K562 (cell line): ENCODE measurements at places on chromosomes 13 and 19. TPM values are rescaled to one million over a fixed set of nuclear protein-coding genes. Genes with fewer than 3 reads are reported as not detected.
A peak's percentile ranks its signal among the peaks of the same experiment; 100 is the strongest.

GRCh38 chr19:30276011-30276882 lies 95.9 kb upstream of the ZNF536 start:
- H3K36me3 ChIP-seq, result no peaks in the 10 kb centered on the region
- no peak overlapping the region for H3K4me3 ChIP-seq
- H3K27me3 ChIP-seq, result peaks cover 33% of the 10 kb centered on the region
- no peak overlapping the region for H3K27ac ChIP-seq
- no peak for DNase-seq

DNA sequence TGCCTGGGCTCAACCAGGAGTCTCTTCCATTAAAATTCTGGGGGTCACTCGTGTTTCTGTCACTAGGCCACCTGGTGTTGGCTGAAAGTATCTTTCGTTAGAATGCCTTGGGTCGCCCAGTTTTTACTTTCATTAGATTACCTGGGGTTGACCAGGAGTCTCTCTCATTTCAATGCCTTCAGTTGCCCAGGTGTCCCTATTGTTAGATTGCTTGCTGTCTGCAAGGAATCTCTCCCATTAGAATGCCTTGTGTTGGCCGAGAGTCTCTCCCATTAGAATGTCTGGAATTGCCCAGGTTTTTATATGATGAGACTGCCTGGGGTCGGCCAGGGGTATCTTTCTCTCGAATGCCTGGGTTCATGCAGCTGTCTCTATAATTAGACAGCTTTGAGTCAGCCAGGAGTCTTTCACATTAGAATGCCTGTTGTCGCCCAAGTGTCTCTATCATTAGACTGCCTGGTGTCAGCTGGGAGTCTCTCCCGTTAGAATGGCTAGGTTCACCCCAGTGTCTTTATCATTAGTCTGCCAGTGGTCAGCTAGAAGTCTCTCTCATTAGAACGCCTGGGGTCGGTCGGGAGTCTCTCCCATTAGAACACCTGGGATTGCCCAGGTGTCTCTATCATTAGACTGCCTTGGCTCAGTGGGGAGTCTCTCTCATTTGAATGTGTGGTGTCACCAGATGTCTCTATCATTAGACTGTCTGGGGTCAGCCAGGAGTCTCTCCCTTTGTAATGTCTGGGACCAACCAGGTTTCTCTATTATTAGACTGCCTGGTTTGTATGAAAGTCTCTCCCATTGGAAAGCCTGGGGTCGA lies 1446.8 kb downstream of the UQCRFS1 start:
- H3K4me3 ChIP-seq, result no peak overlapping the region
- H3K4me1 ChIP-seq, result no peaks in the 10 kb centered on the region
- DNase-seq, result no peak
- no peaks in the 10 kb centered on the region for H3K36me3 ChIP-seq
- no peak overlapping the region for H3K27ac ChIP-seq
- no peaks in the 10 kb centered on the region for H3K27me3 ChIP-seq

- DNase-seq, result peak; percentile 3
- no peaks in the 10 kb centered on the region for H3K36me3 ChIP-seq
- peaks cover 2% of the 10 kb centered on the region; the same call in 1 of the 3 replicates for H3K27me3 ChIP-seq
- H3K4me1 ChIP-seq, result peaks cover 3% of the 10 kb centered on the region; the same call in 1 of the 2 replicates
Measured at GRCh38 chr19:30719189-30719998, 347.2 kb downstream of the ZNF536 start.

DNA sequence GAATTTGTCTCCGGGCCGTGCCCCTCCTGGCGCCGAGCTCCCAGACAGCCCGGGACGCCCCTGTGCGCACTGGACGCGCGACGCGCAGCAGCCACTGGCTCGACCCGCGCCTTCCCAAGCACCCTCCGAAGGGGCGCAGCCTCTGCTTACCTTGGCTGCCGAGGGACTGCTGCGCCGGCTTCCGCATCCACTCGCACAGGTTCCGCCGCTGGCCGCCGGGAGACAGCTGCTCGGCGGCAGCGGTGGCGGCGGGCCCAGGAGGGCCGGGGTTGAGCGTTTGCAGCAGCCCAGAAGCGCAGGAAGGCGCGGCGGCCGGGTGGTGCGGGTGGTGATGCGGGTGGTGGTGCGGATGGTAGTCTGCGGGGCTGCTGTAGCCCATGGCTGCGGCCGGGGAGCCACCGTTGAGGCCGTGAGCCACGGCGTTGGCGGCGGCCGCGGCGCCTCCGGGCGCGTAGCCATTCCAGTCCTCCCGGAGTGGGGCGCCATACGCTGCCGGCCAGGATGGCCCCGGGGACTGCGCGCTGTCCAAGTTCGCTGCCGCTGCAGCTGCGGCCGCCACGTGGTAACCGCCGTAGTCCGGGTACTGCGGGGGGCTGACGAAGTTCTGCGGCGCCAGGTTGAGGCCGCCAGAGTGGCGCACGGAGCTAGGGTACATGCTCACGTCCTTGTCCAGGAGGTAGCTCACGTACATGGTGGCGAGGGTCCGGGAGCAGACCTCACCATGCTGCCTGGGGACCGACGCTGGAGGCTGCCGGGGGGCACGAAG lies 616 bp downstream of the CDX2 start:
- no peaks in the 10 kb centered on the region; the same call in 1 of the 2 replicates for H3K4me1 ChIP-seq
- no peak overlapping the region for H3K4me3 ChIP-seq
- H3K27ac ChIP-seq, result no peak overlapping the region
- no peaks in the 10 kb centered on the region for H3K36me3 ChIP-seq

The GPC6 gene
- 0.07 and 0.20 TPM in 2 replicates for total RNA-seq

DNA sequence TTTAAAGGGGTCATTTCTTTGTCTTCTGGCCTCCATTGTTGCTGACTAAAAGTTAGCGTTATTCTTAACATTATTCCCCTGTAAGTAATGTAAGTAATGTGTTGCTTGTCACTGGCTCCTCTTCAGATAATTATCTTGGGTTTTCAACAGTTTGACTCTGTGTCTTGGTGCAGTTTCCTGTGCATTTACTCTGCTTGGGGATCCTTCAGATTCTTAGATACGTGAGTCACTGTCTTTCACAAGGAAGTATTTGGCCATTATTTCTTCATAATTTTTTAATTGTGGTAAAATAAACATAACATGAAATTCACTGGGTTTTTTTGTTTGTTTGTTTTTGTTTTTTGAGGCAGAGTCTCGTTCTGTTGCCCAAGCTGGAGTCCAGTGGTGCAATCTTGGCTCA lies 13.5 kb upstream of the OR7D2 start:
- no peaks in the 10 kb centered on the region for H3K4me1 ChIP-seq
- H3K4me3 ChIP-seq, result no peak overlapping the region
- no peaks in the 10 kb centered on the region for H3K27me3 ChIP-seq
- no peak overlapping the region for H3K27ac ChIP-seq
- H3K36me3 ChIP-seq, result peaks cover 32% of the 10 kb centered on the region
- no peak for DNase-seq

- DNase-seq, result no peak
- peaks cover 31% of the 10 kb centered on the region for H3K36me3 ChIP-seq
- no peaks in the 10 kb centered on the region for H3K27me3 ChIP-seq
- peaks cover 10% of the 10 kb centered on the region for H3K4me1 ChIP-seq
- no peak overlapping the region for H3K4me3 ChIP-seq
- peak overlapping the region; percentile 31; the same call in 1 of the 3 replicates for H3K27ac ChIP-seq
Measured at GRCh38 chr19:34181111-34181864, 9.0 kb downstream of the LSM14A start.

The TMEM38A gene
- 1.4 and 2.1 TPM in 2 replicates for total RNA-seq

DNA sequence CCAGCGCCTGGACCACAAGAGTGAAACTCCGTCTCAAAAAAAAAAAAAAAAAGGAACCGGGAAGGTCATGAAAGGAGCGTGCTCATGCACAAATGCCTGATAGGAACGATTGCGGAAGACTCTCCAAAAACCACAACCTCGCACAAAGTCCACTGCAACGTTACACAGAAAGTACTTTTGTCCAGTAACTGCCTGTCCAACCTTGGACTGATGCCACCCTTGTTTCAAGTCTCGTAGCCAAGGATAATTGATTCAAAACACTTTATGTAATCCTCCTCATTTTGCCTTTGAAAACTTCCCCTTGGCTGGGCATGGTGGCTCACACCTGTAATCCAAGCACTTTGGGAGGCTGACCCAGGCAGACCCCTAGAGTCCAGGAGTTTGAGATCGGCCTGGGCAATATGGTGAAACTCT lies 13.7 kb downstream of the LGALS7 start:
- no peak overlapping the region for H3K27ac ChIP-seq
- no peak for DNase-seq
- peaks cover 4% of the 10 kb centered on the region; the same call in 1 of the 3 replicates for H3K4me1 ChIP-seq
- no peaks in the 10 kb centered on the region for H3K36me3 ChIP-seq

DNA sequence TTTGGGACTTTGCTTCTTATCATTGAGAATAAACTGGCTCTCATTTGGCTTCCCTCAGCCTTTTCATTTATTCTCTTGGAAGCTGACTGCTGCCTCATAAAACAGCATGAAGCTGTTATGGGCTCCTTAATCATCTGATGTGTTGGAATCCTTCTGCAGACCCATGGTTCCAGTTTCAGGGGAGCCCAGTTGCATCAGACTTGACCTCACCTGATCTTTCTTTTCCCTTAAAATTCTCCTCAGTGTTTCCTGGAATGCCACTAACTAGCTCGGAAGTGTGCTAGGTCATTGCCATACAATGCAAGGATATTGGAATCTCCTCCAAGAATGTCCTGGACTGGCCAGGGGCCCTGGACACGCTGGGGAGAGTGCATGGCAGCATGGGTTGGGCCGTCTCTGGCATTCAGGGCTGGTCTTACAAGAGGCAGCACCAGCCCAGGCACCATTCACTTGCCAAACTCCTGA lies 158.7 kb downstream of the FLT1 start:
- no peaks in the 10 kb centered on the region for H3K27me3 ChIP-seq
- no peak overlapping the region for H3K4me3 ChIP-seq
- DNase-seq, result no peak
- no peaks in the 10 kb centered on the region for H3K36me3 ChIP-seq

DNA sequence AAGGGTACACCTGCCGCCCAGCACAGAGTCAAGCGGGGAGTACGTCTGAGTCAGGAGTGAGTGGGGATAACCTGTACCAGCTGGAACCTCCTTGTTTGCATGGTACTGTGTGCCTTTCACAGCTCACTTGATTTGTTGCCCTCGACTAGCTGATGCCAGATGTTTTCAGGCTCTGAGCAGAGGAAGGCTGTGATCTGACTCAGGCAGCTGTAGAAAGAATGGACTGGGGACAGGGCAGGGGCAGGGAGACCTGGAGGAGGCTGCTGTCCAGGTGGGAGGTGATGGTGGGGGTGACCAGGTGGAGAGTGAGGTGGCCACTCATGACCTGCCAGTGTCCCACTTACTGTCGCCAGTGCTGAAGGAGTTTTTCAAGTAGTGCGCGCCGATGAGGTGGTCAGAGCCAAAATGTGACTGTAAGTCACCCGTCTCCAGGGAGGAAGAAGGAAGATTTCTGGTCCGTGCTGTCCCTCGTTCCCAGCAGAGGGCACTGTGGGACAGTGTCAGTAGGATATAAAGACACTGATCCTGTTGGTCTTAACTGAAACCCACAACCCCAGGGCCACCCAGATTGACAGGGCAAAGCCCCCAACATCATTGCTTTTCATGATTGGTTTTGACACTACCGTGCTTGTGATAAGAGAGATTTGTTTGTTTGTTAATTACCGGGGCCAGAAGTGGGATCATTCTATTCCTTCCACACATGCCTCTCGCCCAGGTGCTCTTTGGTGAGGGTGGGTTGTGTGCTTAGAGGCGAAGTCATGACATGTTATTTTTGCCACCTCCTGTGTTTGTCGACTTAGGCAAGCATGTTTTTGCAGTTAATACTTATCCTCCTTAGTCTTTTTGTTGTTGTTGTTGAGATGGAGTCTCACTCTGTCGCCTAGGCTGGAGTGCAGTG lies 128.4 kb downstream of the DPF1 start:
- H3K36me3 ChIP-seq, result 0 out of 3 replicates have a peak, but pooled peaks cover 3% of the 10 kb centered on the region
- no peaks in the 10 kb centered on the region for H3K27me3 ChIP-seq
- no peak overlapping the region for H3K27ac ChIP-seq

The HIPK4 gene
- 0.07 and 0.09 TPM in 2 replicates for total RNA-seq

DNA sequence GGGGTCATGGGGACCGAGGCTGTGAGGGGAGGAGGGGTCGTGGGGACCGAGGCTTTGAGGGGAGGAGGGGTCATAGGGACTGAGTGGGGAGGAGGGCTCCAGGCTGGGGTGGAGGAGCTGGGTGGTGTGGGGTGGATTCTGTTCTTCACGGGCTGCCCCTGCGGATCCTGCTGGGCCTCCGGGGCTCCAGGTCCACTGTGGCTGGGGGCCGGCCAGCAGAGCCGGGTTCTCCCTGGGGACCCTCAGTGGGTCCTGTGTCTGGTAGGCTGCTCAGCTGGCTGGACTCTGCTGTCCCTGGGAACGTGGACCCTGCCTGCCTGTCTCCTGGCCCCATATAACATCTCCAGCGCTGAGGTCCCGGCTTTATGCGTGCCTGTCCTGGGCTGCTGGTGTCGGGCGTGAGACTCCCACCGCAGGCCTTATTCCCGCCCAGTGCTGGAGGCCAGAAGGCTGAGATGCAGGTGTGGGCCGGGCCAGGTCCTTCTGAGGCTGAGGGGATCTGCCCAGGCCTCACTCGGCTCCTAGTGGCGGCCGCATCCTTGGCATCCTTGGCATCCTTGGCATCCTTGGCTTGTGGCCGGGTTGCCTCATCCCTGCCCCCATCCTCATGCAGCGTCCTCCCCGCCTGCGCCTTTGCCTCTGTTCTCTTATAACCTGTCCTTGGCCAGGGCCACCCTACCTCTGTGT lies 19.8 kb upstream of the GNA15 start:
- no peak overlapping the region for H3K4me3 ChIP-seq
- no peaks in the 10 kb centered on the region for H3K27me3 ChIP-seq
- peaks cover 57% of the 10 kb centered on the region for H3K4me1 ChIP-seq
- DNase-seq, result no peak
- no peak overlapping the region for H3K27ac ChIP-seq

- peak overlapping the region; percentile 90 for H3K4me3 ChIP-seq
- no peaks in the 10 kb centered on the region for H3K27me3 ChIP-seq
- DNase-seq, result peak; percentile 23
- H3K36me3 ChIP-seq, result peaks cover 54% of the 10 kb centered on the region
- H3K27ac ChIP-seq, result peak overlapping the region; percentile 24; the same call in 1 of the 3 replicates
Measured at GRCh38 chr19:18833849-18834643, 2.3 kb downstream of the UPF1 start.

DNA sequence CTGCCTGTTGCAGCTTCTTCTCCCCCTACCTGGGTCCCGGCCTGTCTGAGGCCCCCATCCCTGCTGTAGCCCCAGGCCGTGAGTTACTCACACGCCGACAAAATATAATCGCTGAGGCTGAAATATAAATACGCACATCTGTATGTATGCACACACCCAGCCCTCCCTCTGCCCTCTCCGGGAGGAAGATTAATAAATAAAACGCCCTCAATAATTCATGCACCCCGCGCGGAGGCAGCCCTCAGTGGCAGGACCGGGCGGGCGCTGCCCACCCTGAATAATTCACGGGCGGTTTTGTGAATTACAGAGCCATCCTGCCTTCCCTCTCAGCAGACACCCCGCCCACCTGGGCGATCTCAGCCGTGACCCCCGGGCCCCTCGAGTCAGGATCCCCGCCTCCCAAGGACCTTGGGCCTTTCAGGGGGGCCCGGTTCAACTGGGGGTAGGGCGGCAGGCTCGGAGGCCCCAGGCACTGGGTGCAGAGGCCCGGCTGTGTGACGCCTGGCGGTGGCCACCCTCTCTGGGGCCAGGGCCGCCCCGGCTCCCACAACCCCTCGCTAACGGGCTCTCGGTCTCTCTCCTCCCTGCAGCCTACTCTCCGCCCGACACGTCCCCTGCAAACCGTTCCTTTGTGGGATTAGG lies 24.2 kb downstream of the SMIM24 start:
- no peak overlapping the region for H3K4me3 ChIP-seq
- peaks cover 51% of the 10 kb centered on the region for H3K4me1 ChIP-seq
- H3K36me3 ChIP-seq, result peaks cover 98% of the 10 kb centered on the region
- DNase-seq, result no peak
- no peaks in the 10 kb centered on the region for H3K27me3 ChIP-seq
- H3K27ac ChIP-seq, result no peak overlapping the region
